Gastrocnemius medialis (tissue), 4 donors: ENCODE measurements at places on chromosomes 7 and 10. TPM values are rescaled to one million over a fixed set of nuclear protein-coding genes. Genes with fewer than 3 reads are reported as not detected.
A peak's percentile ranks its signal among the peaks of the same experiment; 100 is the strongest.

Gene GPC2
- 4.0 TPM for total RNA-seq

Gene FGL2
- 5.0 TPM for total RNA-seq

Gene REPIN1
- total RNA-seq = 123 TPM

Gene ENKUR
- not detected for total RNA-seq

- H3K4me1 ChIP-seq = no peaks in the 10 kb centered on the region
- H3K27me3 ChIP-seq = no peaks in the 10 kb centered on the region
- no peak for DNase-seq
- no peaks in the 10 kb centered on the region for H3K36me3 ChIP-seq
Measured at GRCh38 chr10:99357691-99358090, 28.5 kb downstream of the CNNM1 start.

GRCh38 chr10:114071178-114071577 is 27.5 kb downstream of the ADRB1 start:
- H3K36me3 ChIP-seq = no peaks in the 10 kb centered on the region
- DNase-seq = no peak
- H3K4me3 ChIP-seq = no peak overlapping the region
- H3K27ac ChIP-seq = no peak overlapping the region
- H3K4me1 ChIP-seq = no peaks in the 10 kb centered on the region

DNA sequence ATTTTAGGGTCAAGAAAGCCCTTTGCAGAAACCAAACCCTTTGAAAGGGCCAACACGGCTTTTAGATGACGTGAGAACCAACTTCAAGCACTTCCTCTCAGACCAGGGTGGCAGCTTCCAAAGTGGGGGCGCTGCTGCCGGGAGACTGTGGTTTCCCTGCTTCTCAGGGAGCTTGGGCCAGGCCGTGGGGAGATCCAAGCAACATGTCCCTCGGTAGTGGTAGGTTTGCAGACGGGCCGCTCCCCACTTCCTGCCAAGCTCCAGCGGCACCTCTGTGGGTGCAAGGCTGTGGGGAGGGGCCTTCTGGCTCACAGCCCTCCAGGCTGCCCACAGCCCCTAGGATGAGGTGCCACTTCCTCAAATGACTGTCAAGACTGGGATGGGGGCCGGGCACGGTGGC is 132.4 kb downstream of the FAM53B start:
- H3K27ac ChIP-seq = no peak overlapping the region
- H3K27me3 ChIP-seq = no peaks in the 10 kb centered on the region
- no peak overlapping the region for H3K4me3 ChIP-seq
- no peak for DNase-seq
- peaks cover 12% of the 10 kb centered on the region for H3K4me1 ChIP-seq
- H3K36me3 ChIP-seq = no peaks in the 10 kb centered on the region

- H3K27ac ChIP-seq = peak overlapping the region; percentile 60
- DNase-seq = no peak
- peaks cover 8% of the 10 kb centered on the region for H3K36me3 ChIP-seq
- peaks cover 17% of the 10 kb centered on the region for H3K4me1 ChIP-seq
- no peaks in the 10 kb centered on the region for H3K27me3 ChIP-seq
- H3K4me3 ChIP-seq = no peak overlapping the region
Measured at GRCh38 chr10:817371-817770, 114.1 kb downstream of the LARP4B start.

- H3K27me3 ChIP-seq = no peaks in the 10 kb centered on the region
- no peak overlapping the region for H3K4me3 ChIP-seq
- no peak for DNase-seq
- no peak overlapping the region for H3K27ac ChIP-seq
- H3K36me3 ChIP-seq = peaks cover 87% of the 10 kb centered on the region
Measured at GRCh38 chr10:24502801-24503460, 220.8 kb downstream of the ARHGAP21 start.

DNA sequence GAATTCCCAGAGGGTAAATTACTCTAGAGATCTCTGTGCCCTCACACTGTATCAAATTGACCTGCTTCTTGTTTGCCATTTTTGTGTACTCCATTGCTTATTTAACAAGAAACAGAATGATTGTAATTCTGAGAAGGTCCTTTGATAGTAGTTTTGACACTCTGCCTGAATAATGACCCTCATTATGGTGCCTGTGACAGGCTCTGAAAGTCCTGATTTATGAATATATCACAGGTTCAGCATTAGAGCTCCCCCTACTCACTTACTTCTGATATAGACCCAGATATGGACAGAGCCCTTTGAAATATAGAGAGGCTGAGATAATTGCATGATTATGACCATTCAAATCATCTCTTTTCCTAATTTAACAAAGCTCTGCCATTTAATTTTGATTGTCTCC is 465.2 kb downstream of the MDFIC start:
- H3K27me3 ChIP-seq = no peaks in the 10 kb centered on the region
- DNase-seq = no peak
- H3K36me3 ChIP-seq = no peaks in the 10 kb centered on the region
- no peak overlapping the region for H3K27ac ChIP-seq

DNA sequence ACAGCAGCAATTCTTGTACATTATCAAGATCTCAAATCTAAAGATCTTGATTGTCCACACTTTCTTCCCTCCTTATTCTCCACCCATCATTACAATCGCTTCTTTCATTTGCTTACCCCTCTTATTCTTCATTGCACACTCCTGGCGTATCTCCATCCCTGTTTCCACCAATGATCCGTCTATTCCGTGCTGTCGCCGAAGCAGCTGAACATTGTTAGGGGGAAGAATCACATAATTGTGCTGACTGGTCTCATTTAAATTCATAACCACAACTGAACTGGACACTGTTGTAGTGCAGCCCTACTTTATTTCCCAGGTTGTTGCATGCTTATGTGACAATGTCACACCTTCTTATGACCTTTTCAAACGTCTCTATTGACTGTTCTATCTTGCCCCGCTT is 18.9 kb upstream of the NRP1 start:
- H3K4me1 ChIP-seq = no peaks in the 10 kb centered on the region
- no peaks in the 10 kb centered on the region for H3K36me3 ChIP-seq
- H3K27me3 ChIP-seq = no peaks in the 10 kb centered on the region
- no peak overlapping the region for H3K27ac ChIP-seq
